Stimulated activated CD4-positive, alpha-beta T cell treated with anti-CD3 and anti-CD28 coated beads, Interleukin-2, amount 100 ng/mL, for 48 hours (primary cell): ENCODE measurements at places on chromosomes 12 and 14.

DNA sequence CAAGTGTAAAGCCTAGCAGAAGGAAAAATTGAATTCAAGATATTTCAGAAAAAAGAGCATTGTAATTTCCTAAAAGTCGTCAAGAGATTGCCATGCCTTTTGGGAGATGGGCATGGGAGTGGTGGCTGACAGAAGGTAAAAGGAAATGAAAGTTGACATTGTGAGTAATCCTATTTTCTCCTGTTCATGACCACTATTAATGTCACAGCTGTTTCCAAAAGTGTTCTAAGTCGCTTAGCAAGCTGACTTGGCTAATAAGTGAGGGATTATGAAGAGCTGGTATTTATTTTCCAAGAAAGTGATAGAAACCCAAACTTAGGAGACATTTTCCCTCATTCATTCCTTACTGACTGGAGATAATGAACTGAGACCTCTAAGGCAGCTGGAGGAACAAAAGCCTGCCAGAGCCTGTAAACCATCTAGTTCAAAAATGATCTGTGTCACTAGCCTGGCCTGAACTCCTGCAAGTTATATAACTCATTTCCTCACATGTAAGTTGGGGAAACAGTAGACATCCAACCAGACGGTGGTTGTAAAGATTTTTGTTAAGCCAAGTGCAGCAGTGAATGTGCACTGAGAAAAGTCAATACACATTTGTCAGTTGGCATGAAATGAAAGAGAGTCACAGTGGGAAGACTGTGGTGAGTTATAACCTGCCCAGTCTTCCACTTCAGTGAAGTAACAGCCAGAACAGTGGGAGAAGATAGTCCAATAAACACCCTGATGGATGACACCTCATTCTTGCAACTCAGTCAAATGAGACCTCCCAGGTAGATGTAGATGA, 75.8 kb downstream of the DIO2 start:
- no peak for DNase-seq

GRCh38 chr12:91892081-91892855, 253.4 kb downstream of the BTG1 start:
- DNase-seq = no peak

- DNase-seq = no peak
Observed at GRCh38 chr14:74324931-74325361, 22.2 kb upstream of the ABCD4 start.

- DNase-seq = no peak
Observed at GRCh38 chr14:101069666-101070362, 166.3 kb upstream of the RTL1 start.
